A549 treated with GW870086 at 1 μM for 4 hours (cell line): ENCODE measurements at places on chromosomes 5 and 9. TPM values are rescaled to one million over a fixed set of nuclear protein-coding genes. Genes with fewer than 3 reads are reported as not detected.

STPG3 gene
- not detected in 5 replicates for total RNA-seq

SYK gene
- total RNA-seq: 0.22 to 0.54 TPM (median 0.28 TPM) in 3 of 5 replicates, not detected in the others

DNAH5 gene
- total RNA-seq: 0.88 to 1.8 TPM (median 1.5 TPM) in 5 replicates

SPAAR gene
- total RNA-seq: 0.10 TPM in 1 of 5 replicates, not detected in the others

EGFL7 gene
- 36.2 to 58.7 TPM (median 55.2 TPM) in 5 replicates for total RNA-seq

IL4 gene
- total RNA-seq: not detected in 5 replicates

OSMR gene
- total RNA-seq: 51.6 to 73.4 TPM (median 70.8 TPM) in 5 replicates

TGFBI gene
- total RNA-seq: 1,294 to 1,839 TPM (median 1,618 TPM) in 5 replicates

COL15A1 gene
- 0.23 to 0.77 TPM (median 0.56 TPM) in 5 replicates for total RNA-seq

SH3TC2 gene
- total RNA-seq: 0.38 to 0.73 TPM (median 0.62 TPM) in 5 replicates

NME5 gene
- not detected in 5 replicates for total RNA-seq

SPINK6 gene
- 0.49 to 0.87 TPM (median 0.64 TPM) in 3 of 5 replicates, not detected in the others for total RNA-seq

SFXN1 gene
- total RNA-seq: 82.6 to 99.4 TPM (median 94.3 TPM) in 5 replicates

MEIKIN gene
- total RNA-seq: not detected in 5 replicates

TRPM6 gene
- total RNA-seq: 1.5 to 2.0 TPM (median 1.9 TPM) in 5 replicates

AQP3 gene
- 11.9 to 18.2 TPM (median 15.1 TPM) in 5 replicates for total RNA-seq

AK8 gene
- 0.79 to 1.4 TPM (median 1.1 TPM) in 5 replicates for total RNA-seq

RIMOC1 gene
- 8.4 to 12.3 TPM (median 10.5 TPM) in 5 replicates for total RNA-seq

CRB2 gene
- total RNA-seq: 0.06 to 0.18 TPM (median 0.09 TPM) in 5 replicates

CTNND2 gene
- not detected in 5 replicates for total RNA-seq

CDKN2B-AS1 gene
- not detected in 5 replicates for total RNA-seq

SLC23A1 gene
- 1.3 to 1.9 TPM (median 1.4 TPM) in 5 replicates for total RNA-seq

CAMK4 gene
- total RNA-seq: 0.01 to 0.05 TPM in 2 of 5 replicates, not detected in the others

RNF38 gene
- 7.2 to 10.0 TPM (median 8.8 TPM) in 5 replicates for total RNA-seq

NEURL1B gene
- 2.3 to 4.7 TPM (median 4.1 TPM) in 5 replicates for total RNA-seq

FAM221B gene
- not detected in 5 replicates for total RNA-seq

SCGB3A2 gene
- not detected in 5 replicates for total RNA-seq

CDKN2B gene
- not detected in 5 replicates for total RNA-seq

KCNIP1 gene
- not detected in 5 replicates for total RNA-seq

HTR1A gene
- not detected in 5 replicates for total RNA-seq

C5orf58 gene
- not detected in 5 replicates for total RNA-seq

LRRC19 gene
- not detected in 5 replicates for total RNA-seq

IFNK gene
- not detected in 5 replicates for total RNA-seq

CARTPT gene
- not detected in 5 replicates for total RNA-seq

RHOBTB3 gene
- 6.8 to 9.2 TPM (median 9.0 TPM) in 5 replicates for total RNA-seq

GABRA1 gene
- not detected in 5 replicates for total RNA-seq

INSL4 gene
- total RNA-seq: 16.5 to 21.2 TPM (median 17.9 TPM) in 5 replicates

BTNL8 gene
- not detected in 5 replicates for total RNA-seq

SLC36A2 gene
- total RNA-seq: not detected in 5 replicates

INSL6 gene
- not detected in 5 replicates for total RNA-seq

UGCG gene
- total RNA-seq: 17.1 to 22.7 TPM (median 19.3 TPM) in 5 replicates

IL13 gene
- 0.12 TPM in 1 of 5 replicates, not detected in the others for total RNA-seq

MLANA gene
- not detected in 5 replicates for total RNA-seq

GMCL2 gene
- total RNA-seq: not detected in 5 replicates

OTP gene
- 0.06 to 0.13 TPM (median 0.09 TPM) in 4 of 5 replicates, not detected in the other for total RNA-seq

GPR107 gene
- 23.7 to 30.0 TPM (median 27.7 TPM) in 5 replicates for total RNA-seq

PDE6A gene
- total RNA-seq: 0.09 to 0.28 TPM (median 0.23 TPM) in 5 replicates

OR13C3 gene
- total RNA-seq: not detected in 5 replicates

SH2D3C gene
- 0.06 to 0.07 TPM in 2 of 5 replicates, not detected in the others for total RNA-seq

CDK5RAP2 gene
- 25.0 to 34.9 TPM (median 28.3 TPM) in 5 replicates for total RNA-seq

GARIN3 gene
- not detected in 5 replicates for total RNA-seq

CCNO gene
- 5.6 to 8.3 TPM (median 7.3 TPM) in 5 replicates for total RNA-seq

FOXD4L5 gene
- not detected in 5 replicates for total RNA-seq

CEMIP2 gene
- 77.5 to 132 TPM (median 91.1 TPM) in 5 replicates for total RNA-seq

PCDHA9 gene
- total RNA-seq: 0.02 to 0.07 TPM in 2 of 5 replicates, not detected in the others

GPR151 gene
- total RNA-seq: not detected in 5 replicates

ANXA1 gene
- total RNA-seq: 1,021 to 1,249 TPM (median 1,192 TPM) in 5 replicates
